ENCODE measurements at places on chromosomes 11 and 22. TPM values are rescaled to one million over a fixed set of nuclear protein-coding genes. Genes with fewer than 3 reads are reported as not detected.

GRCh38 chr11:61056571-61056970 lies 45.7 kb upstream of the CD5 start:
- no peak overlapping the region for H3K27ac ChIP-seq
- H3K4me1 ChIP-seq: no peaks in the 10 kb centered on the region
- H3K4me3 ChIP-seq: no peak overlapping the region
- no peaks in the 10 kb centered on the region for H3K27me3 ChIP-seq
- DNase-seq: peak; percentile 46
- no peaks in the 10 kb centered on the region for H3K36me3 ChIP-seq

DNA sequence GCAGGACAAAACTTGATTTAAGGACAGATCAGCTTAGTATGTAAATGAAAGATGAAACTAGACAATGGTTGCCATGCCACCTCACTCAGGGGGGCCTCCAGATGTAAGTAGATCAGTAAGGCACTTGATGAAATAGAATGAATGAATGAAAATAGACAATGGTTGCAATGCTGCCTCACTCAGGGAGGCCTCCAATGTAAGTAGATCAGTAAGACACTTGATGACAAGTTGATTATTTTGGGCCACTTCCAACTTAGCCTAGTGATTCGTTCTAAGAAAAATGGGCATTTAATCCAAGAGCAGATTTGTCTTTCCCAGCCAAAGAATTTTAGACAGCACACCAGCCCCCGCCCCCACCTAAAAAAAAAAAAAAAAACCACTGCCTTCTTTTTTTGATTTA lies 19.2 kb upstream of the SLC5A12 start:
- no peak overlapping the region for H3K27ac ChIP-seq
- H3K4me1 ChIP-seq: no peaks in the 10 kb centered on the region
- H3K27me3 ChIP-seq: no peaks in the 10 kb centered on the region
- no peak overlapping the region for H3K4me3 ChIP-seq

- H3K4me1 ChIP-seq: peaks cover 18% of the 10 kb centered on the region
- H3K27ac ChIP-seq: no peak overlapping the region
- H3K27me3 ChIP-seq: no peaks in the 10 kb centered on the region
- no peak for DNase-seq
Observed at GRCh38 chr22:25114369-25115362, 85.0 kb upstream of the CRYBB3 start.

MAJIN gene
- polyA plus RNA-seq: 0.25 TPM

GRCh38 chr11:102617466-102618008 lies 7.6 kb downstream of the MMP20 start:
- H3K27me3 ChIP-seq: no peaks in the 10 kb centered on the region
- no peak overlapping the region for H3K4me3 ChIP-seq
- DNase-seq: no peak
- H3K27ac ChIP-seq: no peak overlapping the region
- H3K36me3 ChIP-seq: no peaks in the 10 kb centered on the region

CADM1 gene
- polyA plus RNA-seq: 6.2 TPM

MS4A15 gene
- polyA plus RNA-seq: 0.04 TPM

DNA sequence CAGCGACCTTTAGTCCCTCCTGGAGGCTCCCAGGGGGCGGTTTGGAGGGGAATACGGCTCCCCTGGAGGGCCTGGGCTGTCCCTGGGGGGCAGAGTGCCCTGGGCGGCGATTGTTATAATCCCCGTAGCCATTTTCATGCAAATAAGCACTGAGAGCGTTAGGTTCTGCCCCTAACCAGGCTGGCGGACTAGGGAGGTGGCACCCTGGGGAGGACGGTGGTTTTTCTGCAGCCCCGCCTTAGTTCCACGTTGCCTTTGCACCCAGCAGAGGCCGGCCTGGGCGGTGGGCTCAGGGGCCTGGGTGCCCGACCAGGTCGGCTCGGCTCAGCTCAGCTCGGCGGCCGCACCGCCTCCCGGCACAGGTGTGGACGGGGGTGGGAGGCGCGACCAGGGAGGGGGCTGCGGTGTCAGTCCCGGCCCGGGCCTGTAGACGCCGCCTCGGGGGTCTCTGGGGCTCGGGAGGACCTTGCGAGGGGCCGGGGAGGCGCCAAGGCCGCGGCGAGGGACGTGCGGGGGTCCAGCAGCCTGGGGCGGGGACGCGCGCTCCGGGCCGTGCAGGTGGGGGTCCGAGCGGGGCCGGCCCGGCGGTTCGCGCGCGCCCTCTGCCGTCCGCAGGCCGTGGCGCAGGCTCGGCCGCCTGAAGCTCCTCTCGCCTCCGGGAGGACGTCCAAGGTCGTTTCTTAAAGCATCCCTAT lies 2.3 kb upstream of the DUSP8 start:
- H3K4me1 ChIP-seq: peaks cover 47% of the 10 kb centered on the region
- H3K27me3 ChIP-seq: no peaks in the 10 kb centered on the region
- DNase-seq: peak; percentile 85
- no peaks in the 10 kb centered on the region for H3K36me3 ChIP-seq
- H3K4me3 ChIP-seq: peak overlapping the region; percentile 42

ESAM gene
- 14.9 TPM for polyA plus RNA-seq

SCGB1C1 gene
- polyA plus RNA-seq: not detected

DNA sequence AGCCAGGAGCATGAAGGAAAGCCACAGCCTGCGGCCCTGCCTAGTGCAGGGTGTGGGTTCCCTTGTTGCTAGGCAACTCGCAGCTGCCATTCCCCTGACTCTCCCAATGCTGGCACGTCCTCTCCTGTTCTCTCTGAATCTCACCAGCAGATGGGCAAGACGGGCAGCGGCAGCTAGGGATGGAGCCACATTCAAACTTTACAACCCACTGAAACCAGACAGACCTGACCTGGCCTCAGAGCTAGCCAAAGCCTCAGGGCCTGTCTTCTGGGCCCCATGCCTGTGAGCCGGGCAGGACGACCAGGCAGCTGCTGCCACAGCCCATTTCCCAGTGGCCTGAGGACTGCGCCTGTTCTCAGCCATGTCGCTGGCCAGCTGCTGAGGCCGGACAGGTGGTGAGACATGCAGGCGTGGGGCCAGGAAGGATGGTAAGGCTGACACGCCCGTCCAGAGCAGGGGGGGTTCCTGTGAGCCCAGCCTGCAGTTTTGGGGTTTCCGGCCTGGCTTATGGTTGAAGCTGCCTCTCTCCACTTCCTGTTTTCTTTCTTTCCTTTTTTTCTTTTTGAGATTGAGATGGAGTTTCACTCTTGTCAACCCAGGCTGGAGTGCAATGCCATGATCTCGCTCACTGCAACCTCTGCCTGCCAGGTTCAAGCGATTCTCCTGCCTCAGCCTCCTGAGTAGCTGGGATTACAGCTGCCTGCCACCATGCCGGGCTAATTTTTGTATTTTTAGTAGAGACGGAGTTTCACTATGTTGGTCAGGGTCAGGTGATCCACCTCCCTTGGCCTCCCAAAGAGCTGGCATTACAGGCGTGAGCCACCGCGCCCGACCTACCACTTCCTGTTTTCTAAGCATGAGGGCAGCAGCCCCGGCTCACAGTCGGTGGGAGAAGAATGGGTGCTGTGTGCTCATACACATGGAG lies 4.1 kb downstream of the SUN2 start:
- no peaks in the 10 kb centered on the region for H3K27me3 ChIP-seq
- DNase-seq: no peak
- peak overlapping the region; percentile 21 for H3K27ac ChIP-seq
- peaks cover 58% of the 10 kb centered on the region for H3K36me3 ChIP-seq
- no peak overlapping the region for H3K4me3 ChIP-seq

DNA sequence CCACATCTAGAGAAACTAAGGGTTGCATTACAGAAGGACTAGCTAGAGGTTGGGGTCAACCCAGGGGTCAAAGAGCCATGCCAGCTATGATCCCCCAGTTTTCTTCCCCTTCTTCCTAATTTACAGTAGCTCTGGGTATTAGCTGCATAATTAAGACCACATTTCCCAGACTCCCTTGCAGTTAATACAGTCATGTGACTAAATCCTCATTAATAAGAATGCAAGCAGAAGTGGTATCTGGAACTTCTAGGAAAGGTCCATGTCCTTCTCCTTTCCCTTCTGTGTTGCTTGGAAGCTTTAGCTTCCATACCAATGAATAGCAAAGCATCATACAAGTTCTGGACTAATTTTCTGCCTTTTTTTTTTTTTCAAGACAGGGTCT lies 19.1 kb upstream of the LMO2 start:
- H3K27ac ChIP-seq: no peak overlapping the region
- no peak for DNase-seq
- no peaks in the 10 kb centered on the region for H3K36me3 ChIP-seq
- no peaks in the 10 kb centered on the region for H3K27me3 ChIP-seq
- no peaks in the 10 kb centered on the region for H3K4me1 ChIP-seq

PHETA2 gene
- 13.4 TPM for polyA plus RNA-seq

GRCh38 chr22:27420817-27421361 lies 380.7 kb downstream of the MN1 start:
- no peaks in the 10 kb centered on the region for H3K27me3 ChIP-seq
- no peak overlapping the region for H3K4me3 ChIP-seq
- no peaks in the 10 kb centered on the region for H3K4me1 ChIP-seq
- peak; percentile 93 for DNase-seq

- H3K36me3 ChIP-seq: no peaks in the 10 kb centered on the region
- H3K27ac ChIP-seq: no peak overlapping the region
- H3K4me1 ChIP-seq: peaks cover 20% of the 10 kb centered on the region
- no peaks in the 10 kb centered on the region for H3K27me3 ChIP-seq
- DNase-seq: no peak
Observed at GRCh38 chr11:86615487-86615886, 56.9 kb downstream of the ME3 start.

- peak; percentile 77 for DNase-seq
- peak overlapping the region; percentile 96 for H3K27ac ChIP-seq
- peak overlapping the region; percentile 66 for H3K4me3 ChIP-seq
Observed at GRCh38 chr11:10857459-10857708, 469 bp downstream of the ZBED5 start.

DNA sequence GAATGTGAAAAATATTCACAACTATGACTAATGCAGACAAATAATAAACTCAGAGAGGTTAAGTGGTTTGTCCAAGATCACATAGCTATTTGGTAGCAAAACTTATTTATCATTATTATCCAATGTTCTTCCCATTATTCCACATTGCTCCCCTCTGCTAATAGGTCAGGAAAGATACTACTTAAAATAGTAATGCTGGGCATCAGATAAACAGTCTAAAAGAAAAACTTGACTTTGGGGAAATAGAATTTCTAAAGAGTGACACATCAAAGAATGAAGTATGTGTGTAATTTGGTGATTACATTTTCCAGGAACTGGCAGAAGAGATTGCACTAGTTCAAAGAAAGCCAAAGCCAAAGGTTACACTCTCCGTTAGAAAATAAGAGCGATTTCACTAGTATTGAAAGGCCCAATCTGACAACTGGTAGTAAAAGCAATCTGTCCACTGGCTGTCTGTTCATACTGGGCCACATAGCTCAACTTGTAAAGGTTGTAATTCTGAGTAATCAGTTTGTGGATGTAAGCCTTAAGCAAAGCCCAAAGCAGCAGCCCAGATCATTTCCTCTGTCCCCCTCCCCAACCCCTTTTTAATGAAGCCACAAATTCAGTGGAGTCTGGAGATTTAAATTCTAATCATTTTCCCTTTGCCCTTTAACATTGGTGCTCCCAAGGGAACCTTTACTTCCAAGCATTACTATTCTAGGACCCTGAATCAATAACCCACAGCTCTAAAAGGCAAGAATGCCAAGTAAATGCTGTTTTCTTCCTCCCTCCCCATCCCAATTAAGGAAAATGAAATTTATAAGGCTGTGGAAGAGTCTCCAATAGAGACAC lies 283.5 kb downstream of the TTC28 start:
- H3K4me1 ChIP-seq: peaks cover 36% of the 10 kb centered on the region
- no peak for DNase-seq
- H3K27ac ChIP-seq: no peak overlapping the region
- H3K4me3 ChIP-seq: no peak overlapping the region
- H3K27me3 ChIP-seq: no peaks in the 10 kb centered on the region
- no peaks in the 10 kb centered on the region for H3K36me3 ChIP-seq

- H3K27ac ChIP-seq: no peak overlapping the region
- H3K4me1 ChIP-seq: peaks cover 21% of the 10 kb centered on the region
- no peak for DNase-seq
- H3K36me3 ChIP-seq: no peaks in the 10 kb centered on the region
- H3K27me3 ChIP-seq: no peaks in the 10 kb centered on the region
Observed at GRCh38 chr11:952406-953385, 27.0 kb downstream of the AP2A2 start.

HEPHL1 gene
- polyA plus RNA-seq: not detected

DNA sequence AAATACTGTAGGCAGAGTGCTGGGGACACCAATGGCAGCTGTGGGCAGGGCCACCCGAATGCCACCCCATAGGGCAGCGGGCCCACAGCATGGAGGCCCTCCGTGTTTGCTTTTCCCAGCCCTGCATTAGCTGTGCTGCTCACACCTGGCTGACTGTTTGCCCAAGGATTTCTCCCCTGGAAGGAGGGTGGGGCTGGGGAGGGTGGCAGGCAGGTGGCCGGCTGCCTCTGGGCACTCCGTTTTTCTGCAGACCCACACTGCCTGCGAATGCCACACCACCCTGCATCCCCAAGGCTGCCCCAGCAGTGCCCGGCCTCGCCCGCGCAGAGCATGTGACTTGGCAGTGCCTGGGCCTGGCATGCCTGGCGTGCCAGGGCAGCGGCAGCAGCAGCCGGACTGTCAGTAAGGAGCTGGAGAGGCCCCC lies 19.6 kb downstream of the DAGLA start:
- peaks cover 70% of the 10 kb centered on the region for H3K4me1 ChIP-seq
- DNase-seq: peak; percentile 80
- peak overlapping the region; percentile 84 for H3K27ac ChIP-seq
- no peaks in the 10 kb centered on the region for H3K36me3 ChIP-seq
- H3K4me3 ChIP-seq: no peak overlapping the region
- H3K27me3 ChIP-seq: no peaks in the 10 kb centered on the region

DNA sequence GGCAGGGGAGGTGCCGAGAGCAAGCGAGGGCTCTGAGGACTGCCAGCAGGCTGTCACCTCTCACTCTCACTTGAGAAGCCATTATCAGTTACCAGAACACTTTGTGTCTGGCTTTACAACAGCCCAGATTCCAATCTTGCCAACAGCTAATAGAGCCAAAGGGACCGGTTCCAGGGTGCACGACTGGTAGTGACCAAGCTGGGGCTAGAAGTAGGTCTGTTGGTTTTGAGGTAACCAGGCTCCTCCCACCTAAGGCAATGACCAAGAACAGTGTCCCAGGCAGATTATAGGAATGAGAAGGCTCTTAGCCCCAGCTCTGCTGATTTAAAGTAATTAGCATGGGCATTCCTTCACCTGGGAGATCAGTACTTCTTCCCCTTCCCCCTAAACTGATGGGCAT lies 7.2 kb upstream of the IL10RA start:
- no peak overlapping the region for H3K27ac ChIP-seq
- no peaks in the 10 kb centered on the region for H3K36me3 ChIP-seq
- no peaks in the 10 kb centered on the region for H3K27me3 ChIP-seq
- H3K4me3 ChIP-seq: no peak overlapping the region
- no peak for DNase-seq
- H3K4me1 ChIP-seq: no peaks in the 10 kb centered on the region

- H3K36me3 ChIP-seq: no peaks in the 10 kb centered on the region
- DNase-seq: no peak
- no peaks in the 10 kb centered on the region for H3K27me3 ChIP-seq
- H3K4me1 ChIP-seq: no peaks in the 10 kb centered on the region
- no peak overlapping the region for H3K27ac ChIP-seq
Observed at GRCh38 chr11:127804747-127805400, 782.5 kb downstream of the ETS1 start.

BTG4 gene
- not detected for polyA plus RNA-seq

GRCh38 chr11:62459080-62459479 lies 40.2 kb downstream of the SCGB1A1 start:
- H3K27me3 ChIP-seq: no peaks in the 10 kb centered on the region
- H3K4me1 ChIP-seq: no peaks in the 10 kb centered on the region
- no peak for DNase-seq
- peak overlapping the region; percentile 74 for H3K27ac ChIP-seq
- H3K36me3 ChIP-seq: no peaks in the 10 kb centered on the region

Data from sigmoid colon (tissue), 7 donors.